Pulmonary artery endothelial cell (primary cell): ENCODE measurements at places on chromosomes 1 and 21. TPM values are rescaled to one million over a fixed set of nuclear protein-coding genes. Genes with fewer than 3 reads are reported as not detected.

Gene UMODL1
- not detected in 2 replicates for total RNA-seq

DNA sequence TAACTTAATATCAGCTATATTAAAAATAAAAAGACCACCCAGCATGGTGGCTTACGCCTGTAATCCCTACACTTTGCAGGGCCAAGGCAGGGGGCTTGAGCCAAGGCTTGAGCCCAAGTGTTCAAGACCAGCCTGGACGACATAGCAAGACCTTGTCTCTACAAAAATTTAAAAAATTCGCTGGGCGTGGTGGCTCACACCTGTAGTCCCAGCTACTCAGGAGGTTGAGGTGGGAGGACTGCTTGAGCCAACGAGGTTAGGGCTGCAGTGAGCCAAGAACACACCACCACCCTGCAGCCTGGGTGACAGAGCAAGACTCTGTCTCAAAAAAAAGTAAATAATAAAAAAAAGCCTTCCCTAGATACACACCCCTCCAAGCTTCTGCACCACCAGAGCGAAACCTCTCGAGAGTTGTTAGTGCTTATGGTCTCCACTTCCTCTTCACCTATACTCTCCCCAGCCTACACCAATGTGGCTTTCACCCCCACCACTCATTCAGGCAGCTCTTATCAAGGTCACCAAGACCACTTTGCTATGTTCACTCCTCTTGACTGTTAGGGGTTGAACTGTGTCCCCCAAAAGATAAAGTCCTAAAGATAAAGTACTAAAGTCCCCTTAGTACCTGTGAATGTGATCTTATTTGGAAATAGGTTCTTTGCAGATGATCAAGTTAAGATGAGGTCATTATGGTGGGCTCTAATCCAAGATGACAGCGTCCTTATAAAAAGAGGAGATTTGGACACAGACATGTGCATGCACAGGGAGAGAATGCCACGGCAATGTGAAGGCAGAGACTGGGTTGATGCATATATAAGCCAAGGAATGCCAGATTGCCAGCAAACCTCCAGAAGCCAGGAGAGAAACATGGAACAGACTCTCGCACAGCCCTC is 6.8 kb upstream of the PPP1R15B start:
- DNase-seq = no peak

- DNase-seq = no peak
Observed at GRCh38 chr1:50959303-50959912, 659 bp downstream of the FAF1 start.

DNA sequence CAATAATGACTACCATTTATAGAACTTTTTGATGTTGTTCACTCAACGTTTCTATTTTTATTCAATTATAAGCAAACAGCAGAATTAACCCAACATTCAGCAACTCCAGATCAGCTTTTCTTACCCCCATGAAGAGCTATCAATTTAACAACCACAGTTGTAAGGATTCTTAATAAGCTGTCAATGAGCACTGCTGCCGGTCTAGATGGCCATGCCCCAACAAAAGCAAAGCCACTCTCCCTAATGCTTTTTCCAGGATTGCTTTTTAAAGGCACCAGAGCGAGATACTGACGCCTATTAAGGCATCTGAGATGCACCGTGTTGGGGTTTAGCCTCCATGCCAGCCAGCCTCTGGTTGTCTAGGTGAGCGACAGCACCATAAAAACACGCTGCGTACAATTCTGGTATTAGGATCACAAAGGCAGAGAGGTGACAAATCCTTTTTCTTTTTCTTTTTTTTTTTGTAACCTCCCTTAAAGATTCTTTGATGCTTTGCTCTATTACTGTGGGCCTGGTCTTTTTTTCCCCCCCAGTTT is 39.5 kb downstream of the PTPRC start:
- DNase-seq = no peak

Gene TLCD4
- total RNA-seq = under 0.01 and 0.04 TPM in 2 replicates

DNA sequence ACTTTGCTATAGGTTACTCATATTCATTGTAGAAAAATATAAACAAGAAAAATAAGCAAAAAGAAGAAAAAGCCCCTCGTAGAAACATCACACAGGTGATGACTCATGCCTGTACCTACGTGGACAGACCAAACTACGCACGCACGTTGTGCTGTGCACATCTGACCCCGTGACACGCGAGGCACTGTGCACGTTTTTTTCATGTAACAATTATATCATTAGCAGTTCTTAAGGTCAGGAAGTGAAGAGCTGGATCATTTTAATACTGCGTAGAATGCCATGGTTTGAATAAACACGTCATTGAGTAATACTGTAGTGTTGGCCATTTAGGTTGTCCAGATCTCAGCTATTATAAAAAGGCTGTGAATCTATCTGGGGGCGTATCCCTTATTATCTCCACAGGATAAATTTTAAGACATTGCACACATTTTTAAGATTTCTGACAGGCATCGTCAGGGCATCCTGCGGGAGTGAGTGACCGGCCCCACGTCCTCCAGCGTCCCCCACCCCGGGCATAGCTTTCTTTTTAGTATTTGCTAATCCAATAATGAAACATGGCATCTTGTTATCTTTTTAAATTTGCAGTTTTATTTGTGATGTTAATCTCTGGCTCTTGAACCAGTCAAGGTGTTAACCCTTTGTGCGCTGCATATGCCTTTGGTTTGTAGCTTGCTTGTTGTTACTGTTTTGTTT is 23.4 kb upstream of the ADARB1 start:
- DNase-seq = no peak

- DNase-seq = no peak
Observed at GRCh38 chr1:70495370-70495769, 84.3 kb downstream of the CTH start.
